Keratinocyte (primary cell): ENCODE measurements at places on chromosomes 3 and 15. TPM values are rescaled to one million over a fixed set of nuclear protein-coding genes. Genes with fewer than 3 reads are reported as not detected.

KLHL6 gene
- 0.10 to 0.30 TPM (median 0.12 TPM) in 3 replicates for polyA plus RNA-seq

KIAA1143 gene
- polyA plus RNA-seq = 9.3 to 12.7 TPM (median 10.8 TPM) in 3 replicates

GABRR3 gene
- polyA plus RNA-seq = not detected in 3 replicates

ISLR gene
- not detected in 3 replicates for polyA plus RNA-seq

GOLGA8T gene
- polyA plus RNA-seq = 0.10 TPM in 1 of 3 replicates, not detected in the others

ZNF860 gene
- polyA plus RNA-seq = 5.6 to 10.3 TPM (median 7.9 TPM) in 3 replicates

BLM gene
- 0.94 to 4.4 TPM (median 3.2 TPM) in 3 replicates for polyA plus RNA-seq

RARB gene
- 0.03 to 0.18 TPM (median 0.06 TPM) in 3 replicates for polyA plus RNA-seq

CADM2 gene
- polyA plus RNA-seq = not detected in 3 replicates

TMCO5A gene
- not detected in 3 replicates for polyA plus RNA-seq

CLDN1 gene
- 126 to 406 TPM (median 218 TPM) in 3 replicates for polyA plus RNA-seq

ARGFX gene
- polyA plus RNA-seq = not detected in 3 replicates

CNOT10 gene
- polyA plus RNA-seq = 20.8 to 24.2 TPM (median 21.7 TPM) in 3 replicates

SAMD7 gene
- not detected in 3 replicates for polyA plus RNA-seq

NEIL1 gene
- 3.6 to 10.4 TPM (median 5.5 TPM) in 3 replicates for polyA plus RNA-seq

CIAO2A gene
- polyA plus RNA-seq = 50.2 to 111 TPM (median 51.8 TPM) in 3 replicates

CFAP91 gene
- polyA plus RNA-seq = not detected in 3 replicates

GOLGA8S gene
- polyA plus RNA-seq = 0.01 TPM in 1 of 3 replicates, not detected in the others

ACAP2 gene
- polyA plus RNA-seq = 15.1 to 23.5 TPM (median 15.7 TPM) in 3 replicates

EIF3J gene
- polyA plus RNA-seq = 51.5 to 99.4 TPM (median 64.4 TPM) in 3 replicates

TERC gene
- 0.50 to 1.1 TPM (median 0.69 TPM) in 3 replicates for polyA plus RNA-seq

PRTG gene
- not detected in 3 replicates for polyA plus RNA-seq

ADGRG7 gene
- polyA plus RNA-seq = 0.03 to 0.06 TPM (median 0.03 TPM) in 3 replicates

CCDC174 gene
- polyA plus RNA-seq = 3.6 to 8.8 TPM (median 6.2 TPM) in 3 replicates

OR5K1 gene
- polyA plus RNA-seq = not detected in 3 replicates

LRRC2 gene
- polyA plus RNA-seq = 0.17 to 0.58 TPM (median 0.51 TPM) in 3 replicates

KCNAB1 gene
- 0.03 to 0.18 TPM (median 0.09 TPM) in 3 replicates for polyA plus RNA-seq

GOLGA6L4 gene
- polyA plus RNA-seq = 0.44 to 1.6 TPM (median 0.86 TPM) in 3 replicates

GOLGB1 gene
- polyA plus RNA-seq = 10.8 to 21.9 TPM (median 21.7 TPM) in 3 replicates

CCR3 gene
- 0.16 to 0.84 TPM (median 0.17 TPM) in 3 replicates for polyA plus RNA-seq

HACD3 gene
- 58.4 to 78.8 TPM (median 60.1 TPM) in 3 replicates for polyA plus RNA-seq

CTXN2 gene
- polyA plus RNA-seq = not detected in 3 replicates
